ENCODE measurements at places on chromosomes 4 and X. TPM values are rescaled to one million over a fixed set of nuclear protein-coding genes. Genes with fewer than 3 reads are reported as not detected.

Gene GABRA4
- total RNA-seq = not detected

Gene GPR50
- total RNA-seq = not detected

Gene SSX3
- total RNA-seq = not detected

Gene NSG1
- 28.1 TPM for total RNA-seq

Gene HS6ST2
- 1.3 TPM for total RNA-seq

Gene GPR34
- total RNA-seq = not detected

Gene PHF8
- 10.2 TPM for total RNA-seq

Gene MGAT4D
- total RNA-seq = not detected

Gene GLRA3
- total RNA-seq = not detected

Gene SLITRK4
- total RNA-seq = not detected

Gene RENBP
- total RNA-seq = 0.14 TPM

Gene SSX4
- total RNA-seq = not detected

Gene CYLC1
- total RNA-seq = not detected

Measured in foreskin keratinocyte (primary cell).